ENCODE measurements at places on chromosomes 1 and 21.

DNA sequence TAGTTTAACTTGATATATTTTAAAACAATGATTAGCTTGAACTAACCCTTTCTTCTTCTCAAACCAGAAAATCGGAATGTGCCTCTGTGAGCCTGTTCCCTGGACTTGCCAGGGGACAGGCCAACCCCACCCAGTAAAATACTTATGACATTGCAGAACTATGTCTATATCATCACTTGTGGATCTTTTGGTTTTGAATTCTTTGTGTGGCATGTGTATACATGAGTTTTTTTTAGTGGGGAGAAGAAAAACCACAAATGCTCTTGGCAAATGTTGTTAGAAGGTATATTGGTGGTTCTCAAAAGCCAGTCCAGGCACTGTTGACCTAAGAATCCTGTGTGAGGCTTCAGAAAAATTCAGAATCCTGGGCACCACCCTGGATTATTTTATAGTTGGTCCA, 347.4 kb downstream of the SIPA1L2 start:
- no peak for DNase-seq

GRCh38 chr1:186761358-186761757, 67.4 kb upstream of the PLA2G4A start:
- DNase-seq = no peak

- no peak for DNase-seq
These were observed 39.1 kb downstream of the DISC1 start for GRCh38 chr1:231665726-231666125.

DNA sequence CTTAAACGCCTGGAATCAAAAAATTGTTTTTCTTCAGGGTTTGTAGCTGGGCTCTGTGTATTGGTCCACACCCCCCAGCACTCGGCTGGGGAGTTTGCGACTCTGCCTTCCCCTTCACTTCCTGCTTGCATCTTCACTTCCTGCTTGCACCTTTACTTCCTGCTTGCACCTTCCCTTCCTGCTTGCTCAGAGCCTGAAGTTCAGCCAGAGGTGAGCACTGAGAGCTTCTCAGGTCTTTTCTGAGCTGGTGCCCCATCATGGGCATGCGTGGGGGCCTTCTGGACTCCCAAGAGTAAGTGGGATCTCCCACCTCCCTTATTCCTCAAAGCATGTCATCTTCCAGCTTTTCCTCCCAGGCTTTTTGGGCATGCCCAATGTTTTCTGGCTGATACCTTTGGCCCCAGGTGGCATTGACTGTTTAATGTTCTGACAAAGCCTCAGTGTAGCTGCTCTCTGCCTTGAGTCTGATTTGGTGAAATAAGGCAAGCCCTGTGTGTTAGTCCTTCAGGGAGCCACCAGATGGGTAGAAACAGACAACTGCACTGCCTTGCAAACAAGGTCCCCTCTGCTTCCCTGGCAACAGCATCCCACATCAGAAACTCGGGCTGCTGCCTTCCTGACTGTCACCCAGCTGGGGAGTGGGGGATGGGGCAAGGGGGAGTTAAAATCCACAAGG, 3.5 kb downstream of the KRTAP10-2 start:
- DNase-seq = no peak

- no peak for DNase-seq
These were observed 104.0 kb downstream of the ZNF281 start for GRCh38 chr1:200305806-200306205.

DNA sequence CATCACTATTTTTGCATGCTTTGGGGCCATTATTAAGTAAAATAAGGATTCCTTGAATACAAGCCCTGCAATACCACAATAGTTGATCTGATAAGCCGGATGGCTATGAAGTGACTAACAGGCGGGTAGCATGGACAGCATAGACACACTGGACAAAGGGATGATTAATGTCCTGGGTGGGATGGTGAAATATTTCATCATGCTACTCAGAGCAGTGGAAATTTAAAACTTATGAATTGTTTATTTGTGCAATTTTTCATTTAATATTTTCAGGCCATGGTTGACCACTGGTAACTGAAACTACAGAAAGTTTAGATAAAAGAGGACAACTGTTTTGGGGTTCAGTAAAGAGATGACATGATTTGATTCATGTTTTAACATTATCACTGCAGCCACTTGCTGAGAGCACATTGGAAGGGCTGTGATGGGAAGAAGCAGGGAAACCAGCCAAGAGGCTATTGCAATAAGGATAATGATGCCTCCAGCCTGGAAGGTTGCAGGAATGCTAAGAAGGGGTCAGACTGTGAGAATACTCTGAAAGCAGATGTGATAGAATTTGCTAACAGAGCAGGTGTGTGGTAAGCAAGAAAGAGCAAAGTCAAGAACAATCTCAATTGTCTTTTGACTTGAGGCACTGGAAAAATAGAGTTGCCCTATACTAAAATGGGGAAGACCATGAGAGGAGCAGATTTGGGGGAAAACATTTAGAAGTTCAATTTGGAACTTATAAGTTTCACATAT, 62.5 kb upstream of the TNFSF4 start:
- DNase-seq = no peak

DNA sequence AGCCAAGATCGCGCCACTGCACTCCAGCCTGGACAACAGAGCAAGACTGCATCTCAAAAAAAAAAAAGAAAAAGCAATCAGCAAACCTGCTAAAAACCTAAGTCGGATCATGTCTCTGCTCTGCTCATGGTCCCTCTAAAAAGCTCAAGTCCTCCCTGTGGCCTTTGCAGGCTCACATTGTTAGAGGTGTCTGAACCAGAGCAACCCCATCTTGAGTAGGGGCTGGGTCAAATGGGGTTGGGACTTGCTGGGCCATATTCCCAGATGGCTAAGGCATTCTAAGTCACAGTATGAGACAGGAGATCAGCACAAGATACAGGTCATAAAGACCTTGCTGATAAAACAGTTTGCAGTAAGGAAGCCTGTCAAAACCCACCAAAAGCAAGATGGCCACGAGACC, 3.0 kb upstream of the DRAXIN start:
- DNase-seq = no peak

All from nephron progenitor cell (in vitro differentiated cells).